ENCODE measurements at places on chromosomes 16 and 17. TPM values are rescaled to one million over a fixed set of nuclear protein-coding genes. Genes with fewer than 3 reads are reported as not detected.

PLLP gene
- 2.8 TPM for total RNA-seq

LRRC75A gene
- total RNA-seq, result 15.8 TPM

ZBTB4 gene
- total RNA-seq, result 50.6 TPM

PFAS gene
- total RNA-seq, result 68.2 TPM

CRHR1 gene
- not detected for total RNA-seq

ARL17A gene
- total RNA-seq, result 26.1 TPM

GRCh38 chr16:84109598-84110335, 7.0 kb downstream of the MBTPS1 start:
- DNase-seq, result no peak

GRCh38 chr17:72605543-72605942, 484.7 kb downstream of the SOX9 start:
- DNase-seq, result no peak

DNA sequence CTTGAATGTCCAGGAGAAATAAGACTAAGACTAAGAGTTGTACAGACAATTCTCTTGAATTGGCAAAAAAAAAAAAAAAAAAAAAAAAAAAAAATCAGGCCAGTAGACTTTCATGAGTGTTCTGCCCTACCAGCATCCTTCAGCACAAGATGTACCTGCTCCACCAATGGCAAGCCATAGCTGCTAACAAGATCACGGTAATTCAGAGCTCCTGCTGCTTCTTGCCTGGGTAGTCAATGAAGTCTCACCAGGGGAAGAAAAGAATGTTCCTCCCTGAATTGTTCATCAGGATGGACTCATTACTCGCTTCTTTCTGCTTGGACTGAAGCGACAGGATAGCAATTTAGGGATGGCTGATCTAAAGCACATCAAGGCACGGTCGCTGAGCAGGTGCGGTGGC, 31.1 kb upstream of the APOH start:
- no peak for DNase-seq

DNA sequence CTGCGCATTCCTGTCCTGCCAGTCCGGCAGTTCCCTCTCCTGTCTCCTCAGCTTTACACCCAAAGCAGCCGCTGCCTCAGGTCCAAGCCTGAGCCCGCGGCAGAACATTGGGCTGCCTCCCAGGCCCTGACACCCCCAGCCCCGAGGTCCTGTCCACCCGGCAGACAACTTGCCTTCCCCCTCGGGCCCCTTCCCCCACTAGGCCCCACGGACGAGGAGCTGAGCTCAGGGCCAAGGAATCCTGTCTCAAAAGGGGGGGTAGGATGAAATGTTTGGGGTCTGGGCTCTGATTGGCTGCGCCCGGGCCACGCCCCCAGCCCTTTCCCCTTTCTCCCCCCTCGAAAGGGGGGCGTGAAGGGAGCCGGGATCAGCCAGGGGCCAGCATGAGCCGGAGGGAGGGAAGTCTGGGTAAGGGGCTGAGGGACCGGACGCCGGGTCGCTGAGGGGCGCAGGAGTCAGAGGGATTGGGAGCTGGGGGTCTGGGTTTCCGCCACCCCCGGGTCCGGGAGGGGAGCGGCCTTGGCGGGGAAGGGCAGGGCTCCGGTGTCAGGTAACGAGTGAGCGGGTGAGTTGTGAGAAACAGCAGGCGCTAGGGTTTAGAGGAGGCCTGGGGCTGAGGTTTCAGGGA, at the start of gene CTF1:
Gene CTF1, plus strand, starts transcription at position 354 of the 628 bp plus-strand sequence. Its CDS starts 30 bp downstream, at position 384.
- DNase-seq, result peak; percentile 75

DNA sequence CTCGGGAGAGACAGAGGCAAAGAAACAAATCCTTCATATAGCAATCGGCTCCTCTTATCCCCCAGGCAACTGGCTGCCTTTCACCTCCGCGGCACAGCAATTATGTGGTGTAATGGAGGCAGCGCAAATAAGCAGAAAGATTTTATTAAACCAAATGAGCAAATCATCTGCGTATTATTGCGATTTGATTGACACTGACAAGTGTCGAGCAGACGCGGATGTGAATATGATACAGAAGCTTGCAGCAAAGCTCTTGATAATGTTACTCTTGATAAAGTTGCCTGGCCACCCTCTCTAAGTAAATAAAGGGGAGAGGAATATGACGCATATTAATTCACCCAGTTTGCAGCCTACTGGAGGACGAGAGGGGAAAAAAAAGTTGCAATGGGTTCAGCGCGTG, 26.5 kb upstream of the AKTIP start:
- DNase-seq, result no peak

DNA sequence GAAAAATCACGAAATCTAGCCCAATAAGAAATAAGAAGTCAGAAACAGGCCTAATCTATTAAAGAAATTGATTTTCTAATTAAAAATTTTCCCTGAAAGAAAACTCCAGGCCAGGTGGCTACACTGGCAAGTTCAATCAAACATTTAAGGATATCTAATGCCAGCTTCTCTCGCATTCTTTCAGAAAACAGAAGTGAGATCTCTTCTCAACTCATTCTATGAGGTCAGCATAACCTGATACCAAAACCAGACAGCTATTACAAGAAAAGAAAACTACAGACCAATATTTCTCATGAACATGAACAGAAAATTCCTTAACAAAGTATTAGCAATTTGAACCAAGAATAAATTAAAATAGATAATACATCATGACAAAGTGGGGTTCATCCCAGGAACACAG, 52.4 kb downstream of the AXIN2 start:
- no peak for DNase-seq

DNA sequence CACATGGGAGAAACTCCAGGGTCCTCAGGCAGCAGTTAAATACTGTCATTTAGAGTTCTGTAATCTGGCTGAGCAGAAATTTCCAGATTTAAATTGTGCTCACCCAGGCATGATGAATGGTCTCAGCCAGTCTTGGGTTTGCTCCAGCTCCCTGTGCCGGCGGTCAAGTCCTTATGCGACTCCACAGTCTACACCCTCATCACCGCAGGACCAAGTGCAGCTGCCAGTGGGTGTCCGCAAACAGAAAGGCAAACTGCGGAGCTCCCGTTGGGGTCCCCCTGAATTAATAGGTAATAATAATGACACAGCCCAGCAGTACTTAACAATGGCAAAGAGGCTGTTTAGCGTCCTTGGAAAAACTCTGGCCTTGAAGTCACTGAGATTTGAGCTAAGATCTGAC, 3.9 kb upstream of the CACNG4 start:
- DNase-seq, result no peak

DNA sequence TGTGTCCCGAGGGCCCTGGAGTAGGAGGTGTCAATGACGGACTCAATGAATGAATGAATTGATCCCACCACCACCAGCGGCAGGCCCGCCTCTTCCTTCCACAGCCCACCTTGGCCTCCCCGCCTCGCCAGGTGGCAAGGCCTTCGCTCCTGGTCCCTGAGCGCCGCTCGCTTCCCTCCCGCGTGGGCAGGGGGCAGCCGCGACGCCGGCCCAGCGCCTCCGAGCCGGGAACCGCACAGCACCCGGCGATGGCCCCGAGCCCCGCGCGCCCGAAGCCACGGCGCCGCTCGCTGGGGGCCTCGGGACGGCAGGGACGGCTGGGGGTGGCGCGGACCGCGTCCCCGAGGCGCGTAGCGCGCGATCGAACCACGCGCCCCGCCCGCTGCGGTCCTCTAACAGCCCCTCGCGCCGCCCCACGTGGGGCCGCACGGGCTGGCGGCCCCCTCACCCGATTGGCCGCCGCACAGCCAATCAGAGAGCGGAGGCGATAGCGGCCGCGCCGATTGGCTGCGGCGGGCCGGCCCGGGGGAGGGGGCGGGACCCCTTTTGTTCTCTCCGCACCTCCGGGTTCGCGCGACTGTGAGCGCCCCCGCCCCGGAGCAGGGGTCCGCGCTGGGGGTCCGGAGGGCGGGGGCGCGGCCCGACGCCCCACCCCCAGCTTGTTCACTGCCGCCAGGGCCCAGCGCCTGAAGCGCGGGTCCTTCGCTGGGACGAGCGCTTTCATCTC, 31.4 kb downstream of the ACTG1 start:
- DNase-seq, result no peak

DNA sequence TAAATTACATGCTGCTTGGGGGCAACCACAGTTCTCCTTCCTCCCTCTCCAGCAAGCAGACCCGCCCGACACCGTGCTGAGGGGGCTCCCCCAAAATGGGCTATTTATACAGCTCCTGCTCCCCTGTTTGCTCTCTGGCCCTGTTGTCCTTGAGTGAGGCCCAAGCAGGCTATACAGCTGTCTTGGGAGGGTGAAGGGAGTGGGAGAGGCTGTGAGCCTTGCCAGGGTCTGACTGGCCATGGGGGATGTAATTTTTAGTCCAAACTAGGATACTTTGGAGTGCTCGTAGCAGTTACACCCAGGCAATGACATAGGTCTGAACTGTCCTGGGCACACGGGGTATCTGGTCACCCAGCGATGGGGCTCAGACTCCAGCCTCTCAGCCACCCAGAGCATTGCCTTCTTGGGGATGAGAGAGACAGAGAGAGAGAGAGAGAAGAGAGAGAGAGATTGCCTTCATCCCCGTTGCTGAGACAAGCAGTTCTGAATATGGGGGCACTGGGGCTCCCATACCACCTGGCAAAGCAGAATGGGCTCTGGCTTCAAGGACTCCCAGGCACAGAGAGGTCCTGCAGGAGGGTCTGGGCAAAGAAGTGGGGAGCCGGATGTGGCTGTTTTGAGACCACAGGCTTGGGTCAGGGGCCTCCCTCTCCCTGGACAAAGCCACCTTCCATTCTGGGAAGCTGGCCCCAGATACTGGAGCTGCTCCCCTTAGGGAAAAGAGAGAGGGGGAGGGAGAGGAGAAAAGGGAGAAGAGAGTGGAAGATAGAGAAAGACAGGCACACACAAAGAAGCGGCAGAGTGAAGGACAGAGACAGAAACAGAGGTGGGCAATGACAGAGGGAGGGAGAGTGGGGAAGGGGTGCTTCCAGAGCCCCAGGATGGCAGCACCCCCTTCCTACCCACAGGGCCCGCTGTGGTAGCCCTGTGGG, 10.7 kb upstream of the TMEM92 start:
- peak; percentile 21 for DNase-seq

All from PC-9 (cell line).